ENCODE measurements at places on chromosomes 16 and 17.

DNA sequence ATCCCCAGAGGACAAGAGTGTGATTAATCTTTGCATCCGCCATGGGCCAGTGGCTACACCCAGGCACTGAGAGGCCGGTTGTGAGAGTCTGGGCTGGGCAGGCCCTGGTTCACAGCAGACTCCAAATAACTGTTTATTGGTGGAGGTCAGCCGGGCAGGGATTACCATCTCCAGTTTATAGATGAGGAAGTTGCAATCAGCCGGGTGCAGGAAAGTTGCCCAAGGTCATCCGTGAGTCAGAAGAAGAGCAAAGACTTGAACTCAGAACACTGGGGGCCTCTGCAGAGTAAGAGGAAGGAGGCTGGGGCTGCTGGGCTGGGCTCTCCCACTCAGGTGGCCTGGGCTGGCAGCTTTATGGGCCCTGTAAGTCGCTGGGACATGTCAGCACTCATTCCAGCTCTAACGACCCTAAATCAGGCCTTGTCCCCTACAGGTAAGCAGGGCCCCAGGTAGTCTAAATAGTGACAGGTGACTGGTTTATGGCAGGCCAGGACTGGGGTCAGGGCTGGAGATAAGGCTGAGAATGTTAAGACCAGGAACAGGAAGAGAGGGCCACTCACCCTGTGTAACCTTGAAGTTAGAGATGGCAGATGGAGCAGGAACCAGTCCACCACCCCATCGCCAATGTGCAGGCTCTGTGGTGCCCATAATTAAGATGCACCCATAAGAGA, 2.1 kb upstream of the CA4 start:
- no peak for DNase-seq

- DNase-seq = peak; percentile 51
Measured at GRCh38 chr17:77322514-77323412, 182.0 kb downstream of the SEC14L1 start.

DNA sequence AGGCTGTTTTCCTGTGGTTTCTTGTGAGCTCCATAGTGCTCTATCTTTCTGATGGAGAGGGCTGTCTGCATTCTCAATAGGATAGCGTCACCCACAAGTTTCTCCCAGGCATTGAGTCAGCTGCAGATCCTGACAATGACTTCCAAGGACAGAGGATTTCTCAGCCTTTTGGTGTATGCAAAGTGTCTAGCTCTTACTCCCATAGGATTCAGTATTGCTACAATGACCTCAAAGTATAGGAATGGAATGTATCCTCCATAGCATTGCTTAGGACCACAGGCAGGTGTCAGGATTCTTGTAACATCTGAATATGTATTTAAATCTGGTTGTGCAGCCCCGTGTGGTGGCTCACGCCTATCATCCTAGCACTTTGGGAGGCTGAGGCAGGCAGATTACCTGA, 32.3 kb downstream of the SMIM36 start:
- no peak for DNase-seq

DNA sequence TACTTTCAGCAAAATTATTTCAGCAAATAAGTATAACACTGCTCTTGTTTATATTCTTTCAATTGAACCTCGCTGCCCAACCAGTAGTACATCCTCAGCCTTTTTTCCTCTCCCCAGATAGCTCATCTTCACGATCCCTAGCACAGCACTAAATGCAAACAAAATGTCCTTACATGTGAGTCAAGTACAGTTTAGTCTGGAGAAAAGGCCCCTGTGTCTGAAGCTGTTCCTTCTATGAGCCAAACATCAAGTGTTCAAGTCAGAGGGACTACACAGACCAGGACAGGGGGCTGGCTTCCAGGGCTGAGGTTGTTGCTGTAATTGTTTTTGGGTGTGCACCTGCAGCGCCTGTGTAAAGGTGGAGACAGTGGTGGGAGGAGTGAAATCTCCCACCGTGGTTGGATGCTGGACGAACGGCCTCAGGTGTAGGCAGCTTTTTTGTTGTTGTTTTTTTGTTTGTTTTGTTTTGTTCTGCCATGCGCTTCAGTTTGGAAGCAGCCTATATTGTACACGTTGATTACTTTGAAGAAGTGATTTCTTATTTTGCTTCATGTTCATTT, 147.1 kb downstream of the PRKCA start:
- DNase-seq = no peak

- no peak for DNase-seq
Measured at GRCh38 chr17:75094871-75095399, 7.2 kb downstream of the SLC16A5 start.

GRCh38 chr17:7915179-7915610, 894 bp downstream of the RNF227 start:
- no peak for DNase-seq

DNA sequence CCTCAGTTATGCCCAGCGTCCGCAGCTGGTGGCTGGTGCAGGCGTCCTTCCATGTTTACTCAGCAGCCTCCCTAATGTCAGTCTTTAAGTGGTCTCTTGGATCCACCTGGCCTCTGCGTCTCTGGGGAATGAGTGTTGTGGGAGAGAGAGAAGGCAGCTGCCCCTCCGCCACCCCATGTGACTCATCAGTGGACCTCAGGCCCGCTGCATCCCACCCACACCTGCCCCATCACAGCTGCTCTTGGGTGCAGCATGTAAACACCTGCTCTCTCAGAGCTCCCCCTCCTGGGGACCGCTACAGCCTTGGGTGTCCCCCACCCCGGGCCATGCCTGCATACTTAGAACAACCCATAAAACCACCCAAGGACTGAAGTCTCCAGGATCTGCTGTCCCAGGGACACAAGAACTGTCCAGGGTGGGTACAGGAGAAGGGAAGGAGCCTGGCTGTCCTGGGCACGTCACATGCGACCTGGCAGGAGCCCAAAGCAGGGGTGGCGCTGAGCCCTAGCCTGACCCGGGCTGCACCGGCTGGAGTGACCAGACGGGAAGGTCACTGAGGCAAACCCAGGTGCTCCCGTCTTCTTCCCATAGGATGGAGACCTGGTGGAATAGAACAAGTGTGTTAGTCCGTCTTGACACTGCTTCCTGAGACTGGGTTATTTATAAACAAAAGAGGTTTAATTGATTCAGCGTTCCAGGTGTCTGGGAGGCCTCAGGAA, 4.2 kb downstream of the C16orf90 start:
- DNase-seq = peak; percentile 30

- DNase-seq = no peak
Measured at GRCh38 chr17:4354206-4354605, 12.3 kb downstream of the UBE2G1 start.

- no peak for DNase-seq
Measured at GRCh38 chr17:74730491-74731346, 6.3 kb upstream of the RAB37 start.

- no peak for DNase-seq
Measured at GRCh38 chr17:80347948-80348351, 67.0 kb upstream of the ENDOV start.

DNA sequence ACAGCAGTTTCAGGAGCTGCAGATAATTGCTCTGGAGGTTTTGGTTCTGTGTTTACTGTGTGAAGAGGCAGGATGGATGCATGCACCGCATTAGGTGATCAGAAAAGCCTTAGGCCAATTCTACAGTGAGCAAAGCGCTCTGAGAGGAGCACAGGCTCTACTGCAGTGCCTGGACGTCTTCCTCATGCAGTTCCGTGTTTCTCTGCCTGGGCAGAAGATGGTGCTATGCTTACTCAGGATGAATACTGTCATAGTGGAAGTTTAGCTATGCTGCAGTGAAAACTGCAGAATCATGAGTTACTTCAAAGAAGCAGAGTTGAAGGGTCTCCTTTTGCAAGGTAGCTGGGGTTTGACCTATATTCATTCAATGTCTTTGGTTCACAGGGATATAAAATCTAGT, 1012.4 kb downstream of the KCNJ18 start:
- DNase-seq = no peak

- no peak for DNase-seq
Measured at GRCh38 chr17:82039695-82040299, 2.3 kb upstream of the DCXR start.

GRCh38 chr16:70455910-70456309, 1.5 kb downstream of the FCSK start:
- DNase-seq = no peak

GRCh38 chr16:50636753-50637374, 44.2 kb downstream of the SNX20 start:
- no peak for DNase-seq

GRCh38 chr17:45977976-45978626, 20.9 kb upstream of the STH start:
- DNase-seq = no peak

GRCh38 chr16:73615071-73615940, 567.4 kb upstream of the ZFHX3 start:
- DNase-seq = no peak

DNA sequence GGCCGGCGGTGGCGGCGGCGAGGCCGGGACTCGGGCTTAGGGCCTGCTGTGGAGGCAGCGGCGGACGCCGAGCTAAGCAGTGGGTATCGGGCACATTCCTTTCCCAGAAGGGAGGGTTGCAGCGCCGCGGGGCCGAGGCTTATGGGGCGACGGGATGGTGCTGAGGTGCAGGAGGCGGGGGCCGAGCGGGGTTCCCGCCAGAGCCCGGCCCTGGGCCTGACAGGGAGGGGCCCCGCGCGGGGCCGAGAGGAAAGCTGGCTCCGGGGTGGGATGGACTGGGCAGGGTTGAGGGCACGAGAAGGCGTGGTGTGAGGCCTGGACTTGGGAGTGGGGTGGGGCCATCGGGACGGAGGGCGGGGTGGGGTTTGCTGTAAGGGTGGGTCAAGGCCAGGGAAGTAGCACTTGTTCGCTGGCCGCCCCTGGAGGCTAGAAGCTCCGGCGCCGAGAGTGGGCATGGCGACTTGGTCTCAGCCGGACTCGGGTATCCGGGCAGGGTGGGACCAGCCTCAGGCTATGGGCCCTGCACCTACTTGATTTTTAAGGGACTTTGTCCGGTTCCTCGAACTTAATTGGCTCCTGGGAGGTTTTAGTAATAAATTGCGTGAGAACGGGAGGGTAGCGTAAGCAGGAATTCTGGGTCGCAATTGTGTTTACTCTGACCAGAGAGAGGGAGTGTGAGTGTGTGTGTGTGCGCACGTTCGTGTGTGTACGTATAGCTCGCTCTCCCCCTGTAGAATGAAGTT, 396 bp downstream of the NFE2L1 start:
- no peak for DNase-seq

DNA sequence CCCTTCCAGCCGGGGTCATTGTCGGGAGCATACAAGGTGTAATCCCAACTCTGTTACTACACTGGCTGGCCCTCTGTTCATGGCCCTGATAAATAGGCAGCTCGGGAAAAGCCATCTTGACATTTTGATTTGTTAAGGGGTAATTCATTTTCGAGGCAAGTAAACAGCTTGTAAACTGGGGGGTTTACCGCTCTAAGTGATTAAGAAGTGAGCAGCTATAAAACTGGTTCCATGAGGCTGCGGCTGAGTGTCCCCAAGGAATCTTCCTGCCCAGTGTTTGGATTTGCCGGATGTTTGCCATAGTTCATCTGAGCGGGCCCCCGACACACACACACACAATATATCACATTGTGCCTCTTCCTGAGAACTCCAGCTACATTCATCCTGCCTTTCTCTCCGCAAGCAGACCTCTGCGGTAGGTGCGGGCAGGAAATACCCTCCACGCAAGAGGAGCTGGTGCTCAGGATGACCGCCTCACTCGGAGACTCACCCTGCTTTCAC, 92.2 kb downstream of the SOCS1 start:
- no peak for DNase-seq

DNA sequence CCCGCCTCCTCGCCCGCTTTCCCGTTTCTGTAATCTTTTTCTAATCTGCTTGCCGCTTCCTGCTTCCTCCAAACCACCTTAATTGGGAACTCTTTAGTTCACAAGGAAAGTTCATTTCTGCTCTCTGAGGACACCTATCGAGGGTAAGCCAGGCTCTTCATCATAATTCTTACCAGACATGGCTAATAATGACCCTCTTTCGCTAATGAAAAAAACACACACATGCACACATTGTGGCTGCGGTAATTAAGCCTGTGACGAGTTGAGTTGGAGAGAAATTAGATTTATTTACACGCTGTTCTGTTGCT, 100.6 kb downstream of the ZNF423 start:
- DNase-seq = no peak

DNA sequence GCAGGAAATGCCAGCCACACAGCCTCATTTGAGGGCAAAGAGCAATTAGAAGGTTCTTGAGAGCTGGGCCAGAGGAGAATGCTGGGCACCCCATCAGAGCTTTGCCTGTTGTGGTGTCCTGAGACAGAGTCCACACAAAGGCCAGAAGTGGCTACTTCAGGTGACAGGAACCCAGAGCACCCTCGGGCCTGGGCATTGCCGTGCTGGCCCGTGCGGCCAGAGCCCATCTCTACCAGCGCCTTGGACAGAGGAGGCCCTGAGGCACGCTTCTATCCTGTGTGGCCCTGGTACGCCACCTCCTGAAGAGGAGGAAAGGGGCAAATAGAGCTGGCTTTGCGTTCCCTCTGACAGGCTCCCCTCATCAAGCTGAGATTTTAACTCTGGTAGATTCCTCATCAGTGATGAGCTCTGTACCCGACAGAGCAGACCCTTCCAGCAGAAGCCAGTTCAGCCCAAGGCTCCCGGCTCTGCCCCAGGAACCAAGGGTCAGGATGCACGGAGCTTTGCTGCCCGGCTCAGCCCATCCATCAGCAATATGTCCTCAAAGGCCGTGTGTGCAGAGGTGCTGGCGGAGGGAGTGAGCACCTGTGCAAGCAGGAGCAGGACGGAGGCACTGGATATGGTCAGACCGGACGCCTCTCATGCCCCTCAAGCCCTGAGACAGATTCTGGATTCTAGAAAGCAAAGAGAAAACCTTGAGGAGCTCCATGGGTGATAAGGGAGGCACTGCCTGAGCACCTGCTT, 3.4 kb upstream of the RASD1 start:
- DNase-seq = no peak

- DNase-seq = no peak
Measured at GRCh38 chr17:35780950-35781349, 14.5 kb downstream of the MMP28 start.

DNA sequence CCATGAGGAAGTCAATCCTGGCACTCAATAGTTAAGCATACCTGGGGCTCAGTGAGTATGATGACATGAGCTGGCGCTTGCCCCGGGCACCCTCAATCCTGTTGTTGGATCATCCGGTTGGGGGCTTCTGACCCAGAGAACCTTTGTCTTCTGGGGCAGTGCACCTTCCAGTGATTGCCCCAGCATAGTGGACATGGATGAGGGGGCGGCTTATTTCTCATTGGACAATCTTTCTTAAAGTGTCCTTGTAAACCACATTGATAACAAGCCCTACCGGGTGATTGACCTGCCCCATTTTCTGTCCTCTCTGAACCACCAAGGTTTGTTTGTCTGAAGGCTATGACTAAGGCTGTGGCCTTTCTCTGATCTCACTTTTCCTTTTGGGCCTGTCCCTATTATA, 18.2 kb downstream of the IGSF6 start:
- DNase-seq = no peak

- DNase-seq = peak; percentile 32
Measured at GRCh38 chr16:16096121-16096857, 127.0 kb downstream of the ABCC6 start.

All from NAMALWA (cell line).